ENCODE measurements at places on chromosomes 5 and 9.
A peak's percentile ranks its signal among the peaks of the same experiment; 100 is the strongest.

- no peak for DNase-seq
Observed at GRCh38 chr9:88537761-88538091, 2.7 kb downstream of the NXNL2 start.

GRCh38 chr5:53025487-53025886 is 36.3 kb downstream of the ITGA2 start:
- no peak for DNase-seq

DNA sequence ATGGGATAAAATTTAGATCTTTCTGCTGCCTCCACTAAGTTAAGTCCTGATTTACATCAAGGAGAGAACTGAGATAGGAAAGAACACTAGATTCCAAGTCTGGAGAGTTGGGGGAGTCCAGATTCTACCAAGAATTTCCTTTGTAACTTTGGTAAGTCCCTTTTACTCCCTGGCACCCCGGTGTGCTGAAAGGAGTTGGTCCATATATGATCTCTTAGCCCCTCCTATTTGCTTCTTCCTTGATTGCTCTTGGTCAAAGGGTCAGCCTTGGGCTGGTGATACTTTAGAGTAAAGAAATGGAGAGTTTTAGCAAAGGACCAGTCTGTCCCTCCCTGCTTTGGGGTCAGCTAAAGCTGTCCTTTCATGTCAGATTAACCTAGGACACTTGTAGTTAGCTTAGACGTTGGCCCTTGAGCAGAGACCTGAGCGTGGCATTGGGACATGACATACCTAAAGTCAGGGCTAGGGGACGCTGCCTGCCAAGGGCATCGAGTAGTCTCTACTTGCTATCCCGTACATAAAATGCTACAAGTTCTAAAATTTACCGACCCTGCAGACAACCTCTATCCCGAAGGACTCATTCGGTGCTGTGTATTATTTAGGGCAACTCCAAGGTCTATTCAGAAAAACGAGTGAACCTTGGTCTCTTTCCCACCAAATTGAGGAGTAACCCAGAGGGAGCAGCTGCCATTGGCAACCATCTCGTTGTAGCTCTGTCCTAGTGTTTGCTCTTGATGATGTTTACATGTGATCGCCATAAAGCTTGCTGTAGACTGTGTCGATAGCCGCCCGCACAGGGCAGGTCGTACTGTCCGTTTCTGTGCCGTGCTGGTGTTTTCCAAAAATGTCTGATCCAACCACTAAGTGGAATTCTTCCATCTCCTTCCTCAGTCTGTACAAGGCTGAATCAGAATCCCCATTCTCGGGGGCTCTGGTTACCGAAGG is 94.4 kb downstream of the PDE6A start:
- no peak for DNase-seq

DNA sequence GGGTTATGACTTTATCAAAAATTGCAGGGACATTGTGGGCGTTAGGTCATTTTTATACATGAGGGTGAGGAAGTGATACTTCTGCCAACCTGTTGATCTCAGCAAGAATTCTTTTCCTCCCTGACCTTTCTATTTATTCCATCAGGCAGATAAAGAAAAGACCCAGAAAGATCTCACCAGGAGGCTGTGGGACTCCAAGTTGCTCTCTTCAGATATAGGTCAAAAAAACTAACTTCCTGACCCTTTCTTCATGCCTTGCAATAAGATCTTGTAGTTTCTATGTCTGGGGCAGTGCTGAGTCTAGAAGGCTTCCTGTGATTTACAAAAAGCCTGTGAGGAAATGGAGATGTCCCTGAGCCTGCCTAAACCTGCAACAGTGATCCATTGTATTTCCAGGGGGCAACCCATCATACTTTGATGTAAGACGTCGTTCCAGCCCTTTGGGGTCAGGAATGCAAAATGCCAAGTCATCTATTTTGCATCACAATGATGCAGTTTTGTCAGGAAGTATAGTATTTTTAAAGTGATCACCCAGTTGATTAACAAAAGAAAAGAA is 22.0 kb upstream of the PIK3R1 start:
- DNase-seq: no peak

DNA sequence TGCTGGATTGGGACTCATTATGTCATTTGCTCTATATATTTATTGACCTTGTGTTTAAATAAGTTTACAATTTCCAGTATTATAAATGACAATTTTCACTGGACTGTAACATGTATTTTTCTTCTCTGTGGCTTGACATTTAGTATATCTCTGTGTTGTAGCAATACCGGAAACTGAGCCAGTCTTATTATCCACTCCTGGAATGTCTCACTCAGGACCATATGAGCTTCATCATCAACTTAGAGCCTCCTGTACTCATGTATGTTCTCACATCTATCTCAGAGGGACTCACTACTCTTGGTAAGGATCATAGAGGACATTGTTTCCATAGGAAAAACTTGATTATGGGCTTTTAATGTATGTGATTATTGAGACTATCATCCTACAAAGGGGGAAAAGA is 66.5 kb upstream of the TLX3 start:
- DNase-seq: no peak

- DNase-seq: peak; percentile 63
Observed at GRCh38 chr9:98101868-98102273, 17.2 kb downstream of the TRIM14 start.

- no peak for DNase-seq
Observed at GRCh38 chr5:87661784-87662566, 249.2 kb upstream of the CCNH start.

DNA sequence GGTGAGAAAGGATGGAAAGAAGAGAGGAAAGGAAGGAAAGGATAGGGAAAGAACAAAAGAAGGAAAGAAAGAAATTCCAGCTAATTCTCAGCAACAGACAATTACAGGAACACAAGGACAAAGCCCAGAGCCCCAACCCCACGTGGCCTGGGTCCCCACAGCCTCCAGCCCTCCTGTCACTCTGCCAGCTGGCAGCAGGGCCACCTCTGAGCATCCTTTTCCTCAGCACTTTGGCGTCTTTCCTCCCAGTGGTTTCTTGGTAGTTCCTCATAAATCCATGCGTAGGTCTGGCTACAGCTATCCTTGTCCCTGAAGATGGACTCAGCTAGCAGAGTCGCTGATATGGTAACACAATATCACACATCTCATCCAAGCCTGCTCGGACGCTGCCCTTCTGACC is 28.3 kb downstream of the ADAMTS2 start:
- DNase-seq: no peak

- DNase-seq: no peak
Observed at GRCh38 chr5:168899264-168899663, 320.1 kb upstream of the PANK3 start.

GRCh38 chr9:81411961-81412360 is 277.4 kb downstream of the TLE1 start:
- DNase-seq: no peak

- no peak for DNase-seq
Observed at GRCh38 chr5:125679522-125679921, 743.7 kb upstream of the GRAMD2B start.

- no peak for DNase-seq
Observed at GRCh38 chr9:135876936-135877335, 30.4 kb downstream of the CAMSAP1 start.

DNA sequence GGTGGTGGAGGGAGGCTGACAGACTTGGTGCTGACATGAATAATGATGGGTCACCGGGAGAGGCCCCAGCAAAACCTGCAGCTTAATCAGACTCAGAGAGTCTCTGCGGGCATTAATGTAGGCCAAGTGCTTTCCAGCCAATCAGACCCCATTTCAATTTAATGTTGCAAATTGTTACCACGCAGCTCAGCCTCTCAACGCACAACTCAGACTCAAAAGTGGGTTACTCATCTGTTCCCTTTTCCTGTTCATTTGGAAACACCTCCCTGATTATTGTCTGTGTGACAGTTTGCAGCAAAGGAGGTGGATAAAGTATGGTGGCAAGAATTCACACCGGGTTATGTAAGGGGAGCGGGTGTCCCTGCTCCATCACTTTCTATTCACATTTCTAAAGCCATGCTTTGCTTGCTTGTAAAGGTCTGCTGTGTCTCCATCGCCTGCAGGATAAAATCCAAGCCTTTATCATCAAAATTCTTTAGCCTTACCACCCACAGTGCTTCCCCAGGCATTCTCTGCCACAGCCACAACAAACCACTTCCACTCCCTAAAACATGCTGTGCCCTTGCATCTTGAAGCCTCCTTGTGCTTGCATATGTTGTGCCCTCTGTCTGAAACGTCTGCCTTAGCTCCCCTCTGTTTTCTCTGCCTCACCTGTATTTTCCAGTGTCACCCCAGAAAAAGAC is 156.5 kb downstream of the ASTN2 start:
- DNase-seq: no peak

- no peak for DNase-seq
Observed at GRCh38 chr9:17472126-17472525, 106.7 kb upstream of the SH3GL2 start.

DNA sequence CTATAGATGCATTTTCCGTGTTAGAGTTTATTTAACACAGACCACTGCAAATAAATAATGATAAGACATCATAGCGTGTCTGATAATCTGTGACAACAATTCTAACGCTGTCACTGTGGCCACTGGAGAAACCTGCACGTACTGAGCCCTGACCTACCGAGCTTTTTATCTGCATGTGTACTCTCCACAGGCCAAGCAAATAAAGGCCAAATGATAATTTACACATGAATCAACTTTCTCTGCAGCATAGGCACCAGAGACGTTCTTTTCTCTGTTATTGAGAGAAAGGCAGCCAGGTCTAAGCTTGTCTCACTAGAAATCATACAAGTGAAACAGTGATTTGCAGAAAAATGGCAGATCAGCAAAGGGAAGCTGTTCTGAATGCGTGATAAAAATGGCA is 75.8 kb downstream of the POU5F2 start:
- no peak for DNase-seq

GRCh38 chr9:90890146-90890810 is 88.7 kb downstream of the SYK start:
- DNase-seq: no peak

DNA sequence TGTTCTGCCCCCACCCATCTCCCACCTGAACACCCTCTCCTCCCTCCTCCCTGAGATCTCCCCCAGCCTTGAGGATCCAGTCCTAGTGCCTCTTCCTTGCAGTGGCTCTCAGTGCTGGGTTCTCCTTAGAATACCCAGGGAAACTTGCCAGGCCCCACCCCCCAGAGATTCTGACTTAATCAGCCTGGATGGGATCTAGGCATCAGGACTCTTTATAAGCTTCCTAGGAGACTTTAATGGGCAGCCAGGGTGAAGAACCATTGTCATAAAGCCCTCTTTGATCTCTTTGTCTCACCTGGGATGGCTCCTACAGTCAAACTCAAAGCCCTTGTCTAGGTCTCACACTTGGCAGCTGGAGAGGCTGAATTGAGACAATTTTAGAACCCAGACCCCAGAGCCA is 8.6 kb upstream of the GLIS3 start:
- DNase-seq: no peak

DNA sequence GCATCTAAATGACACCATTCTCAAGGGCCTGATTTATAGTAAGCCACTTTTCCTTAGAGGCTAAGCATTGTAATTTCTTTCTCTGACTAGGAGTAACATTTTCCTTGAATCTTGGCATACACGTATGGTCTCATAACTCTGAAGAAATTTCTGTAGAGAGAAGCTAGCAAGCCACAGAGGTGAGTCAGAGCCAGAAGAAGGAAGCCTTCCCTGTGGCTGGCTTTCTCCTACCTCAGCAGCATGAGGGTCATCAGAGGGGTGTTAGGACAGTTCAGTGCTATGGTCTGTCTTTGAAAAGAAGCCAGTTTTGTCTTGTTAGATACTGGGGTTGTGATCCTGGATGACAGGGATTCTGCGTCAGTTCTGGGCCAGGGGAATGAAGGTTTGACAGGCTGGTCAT is 3.2 kb downstream of the SNX30 start:
- no peak for DNase-seq

DNA sequence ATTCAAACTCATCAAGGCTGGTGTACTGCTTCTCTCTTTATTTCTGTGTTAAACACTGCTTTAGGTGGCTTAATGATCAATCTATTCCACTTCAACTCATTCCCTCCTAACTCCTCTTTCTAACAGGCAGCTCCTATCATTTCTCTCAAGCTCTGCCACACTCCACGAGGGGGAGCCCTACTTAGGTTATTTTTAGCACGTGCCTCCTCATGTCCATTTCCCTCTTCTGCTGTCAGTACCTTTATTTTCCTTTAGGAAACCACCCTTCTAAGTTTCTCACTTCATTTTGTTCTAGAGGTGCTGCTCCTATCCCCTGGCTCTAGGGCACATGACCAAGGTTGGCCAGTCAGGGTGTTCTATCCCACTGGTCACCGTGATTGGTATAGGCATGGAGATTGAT is 6.7 kb upstream of the BRINP1 start:
- no peak for DNase-seq

GRCh38 chr9:75941577-75942311 is 51.3 kb downstream of the PCSK5 start:
- no peak for DNase-seq

DNA sequence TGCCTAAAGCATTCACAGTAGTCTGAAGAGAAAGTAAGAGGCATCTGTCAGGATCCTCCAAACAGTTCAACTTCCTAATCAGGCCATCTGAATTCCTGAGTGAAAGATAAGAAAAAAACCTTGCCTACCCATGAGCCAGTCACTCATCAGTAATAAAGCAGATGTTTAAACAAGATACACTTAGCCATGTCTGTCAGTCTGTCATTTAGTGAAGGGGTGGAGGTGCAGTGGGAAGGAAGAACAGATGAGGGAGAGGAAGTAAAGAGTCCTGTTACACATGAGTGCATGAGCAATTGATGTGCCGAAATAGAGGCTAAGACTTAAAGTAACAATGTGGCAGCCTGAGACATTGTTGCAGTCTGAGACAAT is 29.9 kb upstream of the DMRTA1 start:
- no peak for DNase-seq

GRCh38 chr5:122871661-122872060 is 26.2 kb downstream of the SNX24 start:
- no peak for DNase-seq

GRCh38 chr5:143245929-143246561 is 157.4 kb downstream of the NR3C1 start:
- DNase-seq: no peak

Data from stimulated activated CD4-positive, alpha-beta T cell treated with anti-CD3 and anti-CD28 coated beads, Interleukin-12 subunit alpha, Interleukin-12 subunit beta, amount 100 ng/mL, for 48 hours (primary cell).